ENCODE measurements at places on chromosomes 3 and 15.

GRCh38 chr3:193731656-193732055 lies 138.6 kb downstream of the OPA1 start:
- DNase-seq, result no peak

DNA sequence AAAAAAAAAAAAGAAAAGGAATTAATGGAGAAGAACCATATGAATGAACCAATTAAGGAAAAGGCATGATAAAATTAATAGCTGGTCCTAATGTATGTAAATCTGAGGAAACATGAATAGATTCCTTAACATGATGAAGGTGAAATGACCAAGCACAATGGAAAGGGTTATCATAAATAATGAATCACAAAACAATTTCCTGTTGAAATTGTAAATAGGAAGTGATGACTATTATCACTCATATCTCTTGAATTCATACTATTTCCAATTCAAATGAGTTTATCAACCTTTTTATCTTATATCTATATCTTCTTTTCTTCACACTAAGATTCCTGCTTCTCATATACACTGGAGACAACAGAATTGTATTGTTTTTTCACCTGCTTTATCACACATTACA lies 32.0 kb downstream of the AADACL2 start:
- no peak for DNase-seq

- no peak for DNase-seq
These were observed 898 bp downstream of the SMAD3 start for GRCh38 chr15:67066041-67066958.

DNA sequence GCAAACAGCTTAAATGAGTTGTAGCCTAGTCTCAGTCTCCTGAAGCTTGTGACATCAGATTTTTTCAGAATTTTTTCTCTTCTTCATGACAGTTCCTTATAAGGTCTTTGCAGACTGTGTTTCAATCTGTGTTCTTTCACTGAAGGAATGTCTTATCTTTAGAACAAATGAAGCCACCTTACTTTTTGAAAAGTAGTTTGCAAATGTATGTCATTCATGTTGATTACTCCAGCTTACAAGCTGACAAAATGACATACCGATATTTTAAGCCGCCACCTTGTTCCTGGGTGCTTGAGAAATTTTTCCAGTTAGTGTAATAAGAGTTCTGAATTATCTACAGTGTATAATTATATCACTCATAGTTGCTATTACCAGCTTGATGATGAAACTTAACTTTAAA lies 57.0 kb downstream of the ASTE1 start:
- DNase-seq, result no peak

DNA sequence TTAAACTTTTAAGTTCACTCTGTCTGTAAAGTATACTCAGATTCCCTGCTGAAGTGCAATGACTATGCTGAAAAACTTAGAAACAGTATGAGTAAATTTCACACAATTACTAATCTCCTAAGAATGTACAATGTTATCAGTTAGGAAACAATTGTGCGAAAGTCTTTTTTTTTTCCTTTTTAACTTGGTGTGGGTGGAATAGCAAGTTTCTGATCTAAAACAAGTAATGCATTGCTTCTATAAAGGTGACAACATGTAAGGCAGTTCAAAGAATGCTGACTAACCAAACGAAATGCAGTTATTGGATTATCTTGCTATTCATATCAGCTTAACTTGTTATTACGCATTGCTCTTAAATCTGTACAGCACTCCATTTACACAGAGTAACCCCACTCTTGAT lies 19.3 kb upstream of the SLC12A8 start:
- no peak for DNase-seq

DNA sequence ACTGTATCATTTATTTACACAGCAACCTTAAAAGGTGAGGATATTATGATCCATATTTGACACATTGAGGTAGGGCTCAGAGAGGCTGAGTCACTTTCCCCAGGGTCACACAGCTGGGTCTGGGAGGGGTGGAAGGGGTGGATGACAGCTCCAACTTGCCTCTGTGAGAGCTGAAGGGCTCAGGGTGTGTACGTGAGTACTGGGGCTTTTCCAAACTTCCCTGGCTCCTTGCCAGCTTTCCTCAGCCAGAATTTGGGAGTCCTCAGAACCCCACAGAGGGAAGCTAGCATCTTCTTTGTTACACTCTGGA lies 58.3 kb upstream of the SLC6A11 start:
- no peak for DNase-seq
